NCI-H226 (cell line): ENCODE measurements at places on chromosomes 4 and X.
A peak's percentile ranks its signal among the peaks of the same experiment; 100 is the strongest.

DNA sequence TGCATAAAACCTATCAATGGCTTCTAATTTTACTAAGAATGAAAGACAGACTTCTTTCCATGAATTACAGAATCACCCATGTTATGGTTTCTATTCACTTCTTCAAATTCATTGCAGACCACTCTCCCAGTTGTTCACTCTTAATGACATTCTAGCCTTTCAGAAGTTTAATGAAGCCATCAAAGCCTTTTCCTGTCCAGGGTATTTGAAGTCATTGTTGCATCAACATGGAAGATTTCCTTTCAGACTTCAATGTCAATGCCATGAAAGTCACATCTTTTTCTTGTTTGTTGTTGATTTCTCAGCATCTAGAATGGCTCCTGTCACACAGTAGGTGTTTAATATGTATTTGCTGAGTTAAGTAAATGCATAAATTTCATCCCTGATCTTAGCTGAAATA is 48.1 kb upstream of the ARSJ start:
- DNase-seq, result no peak

- no peak for DNase-seq
Measured at GRCh38 chr4:89298155-89298554, 9.4 kb downstream of the GPRIN3 start.

- no peak for DNase-seq
Measured at GRCh38 chr4:74121643-74122579, 22.9 kb upstream of the CXCL2 start.

- no peak for DNase-seq
Measured at GRCh38 chr4:127217586-127218229, 415.0 kb upstream of the INTU start.

GRCh38 chr4:150679765-150680343 is 97.9 kb downstream of the MAB21L2 start:
- DNase-seq, result peak; percentile 12

- DNase-seq, result no peak
Measured at GRCh38 chrX:77298790-77299189, 148.4 kb upstream of the FGF16 start.

GRCh38 chr4:153728151-153728550 is 31.7 kb downstream of the RNF175 start:
- no peak for DNase-seq

DNA sequence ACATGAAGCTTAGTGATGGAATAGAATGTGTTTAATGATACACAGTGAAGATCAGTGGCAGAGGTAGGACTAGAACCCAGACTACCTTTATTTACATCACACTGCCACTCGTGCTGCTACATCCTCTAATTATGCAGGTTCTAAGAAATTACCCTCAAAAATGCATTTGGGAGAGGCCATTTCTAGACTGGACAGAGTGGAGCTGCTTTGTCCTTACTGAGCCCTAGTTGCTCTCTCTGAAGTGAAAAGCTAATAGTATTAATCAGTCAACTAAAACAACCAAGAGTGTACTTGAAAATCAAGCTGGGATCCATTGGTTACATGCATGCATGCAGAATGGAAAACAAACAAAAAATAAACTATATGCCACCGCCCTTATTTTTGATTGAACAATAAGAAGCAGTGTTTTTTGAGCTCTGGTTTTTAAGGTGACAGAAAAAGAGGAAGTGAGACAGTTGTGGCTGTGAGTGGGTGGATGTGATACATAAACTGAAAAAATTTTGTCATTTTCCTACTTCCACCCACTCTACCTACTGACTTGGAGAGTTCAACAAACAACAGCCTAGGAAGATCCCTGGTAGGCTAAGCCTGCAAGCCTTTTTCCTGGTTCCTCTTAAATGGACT is 6.8 kb upstream of the VSIG4 start:
- no peak for DNase-seq

GRCh38 chr4:187396106-187396505 is 599.5 kb upstream of the ZFP42 start:
- no peak for DNase-seq
